ENCODE measurements at places on chromosomes 7 and 10.
A peak's percentile ranks its signal among the peaks of the same experiment; 100 is the strongest.

GRCh38 chr7:158495786-158496185, 91.8 kb downstream of the PTPRN2 start:
- DNase-seq, result peak; percentile 32

DNA sequence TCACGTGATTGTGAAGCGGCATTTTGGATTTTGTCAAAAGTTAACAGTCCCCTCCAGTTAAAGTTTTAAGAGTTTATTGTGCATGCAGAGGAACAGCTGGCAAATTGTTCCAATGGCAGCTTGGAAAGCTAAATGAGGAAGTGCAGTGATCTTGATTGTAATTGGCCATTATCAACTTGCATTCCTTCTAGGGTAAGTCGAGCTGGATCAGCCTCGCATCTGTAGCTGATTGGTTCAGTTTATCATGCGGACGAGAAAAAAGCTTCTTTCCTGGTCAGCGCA, 566 bp downstream of the ZNF789 start:
- peak; percentile 64 for DNase-seq

GRCh38 chr7:83866582-83866981, 217.6 kb upstream of the SEMA3E start:
- no peak for DNase-seq

GRCh38 chr7:94440451-94441039, 45.9 kb downstream of the COL1A2 start:
- DNase-seq, result peak; percentile 15

DNA sequence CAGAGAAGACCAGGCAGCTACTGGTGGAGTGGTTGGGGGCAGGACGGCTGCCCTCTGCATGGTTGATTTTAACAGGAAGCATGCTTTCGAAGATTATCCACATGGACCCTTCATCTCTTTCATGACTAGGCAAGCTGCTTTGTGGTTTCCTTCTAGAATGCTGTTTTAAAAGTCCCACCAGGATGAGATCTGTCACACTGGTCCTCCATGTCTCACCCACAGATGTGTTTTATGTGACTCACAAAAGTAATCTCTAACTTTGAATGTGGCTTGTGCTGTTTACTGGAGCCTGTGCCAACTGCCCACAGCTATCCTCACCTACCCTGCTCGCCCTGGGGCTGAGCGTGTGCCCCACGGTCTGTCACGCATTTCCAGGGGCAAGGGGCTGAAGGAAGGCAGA, 188.8 kb downstream of the GFRA1 start:
- DNase-seq, result no peak

- no peak for DNase-seq
These were observed 130.6 kb upstream of the SLC26A5 start for GRCh38 chr7:103576641-103577040.

DNA sequence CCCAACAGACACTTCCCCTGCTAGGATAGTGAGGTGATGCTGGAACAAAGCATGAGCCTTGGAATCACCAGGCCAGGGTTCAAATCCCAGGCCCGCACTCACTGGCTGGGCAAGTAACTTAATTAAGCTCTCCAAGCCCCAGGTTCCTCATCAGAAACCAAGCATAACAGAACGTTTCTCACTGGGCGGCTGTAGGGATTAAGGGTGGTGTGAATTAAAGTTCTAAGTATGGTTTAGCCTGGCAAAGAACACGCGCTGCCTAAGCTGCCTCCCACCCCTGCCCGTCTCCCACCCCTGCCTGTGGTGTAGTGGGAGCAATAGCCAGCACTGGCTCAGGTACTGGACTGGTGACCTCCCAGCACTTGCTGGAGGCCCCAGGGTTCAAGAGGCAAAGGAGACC, 5.6 kb downstream of the SLC4A2 start:
- DNase-seq, result no peak

DNA sequence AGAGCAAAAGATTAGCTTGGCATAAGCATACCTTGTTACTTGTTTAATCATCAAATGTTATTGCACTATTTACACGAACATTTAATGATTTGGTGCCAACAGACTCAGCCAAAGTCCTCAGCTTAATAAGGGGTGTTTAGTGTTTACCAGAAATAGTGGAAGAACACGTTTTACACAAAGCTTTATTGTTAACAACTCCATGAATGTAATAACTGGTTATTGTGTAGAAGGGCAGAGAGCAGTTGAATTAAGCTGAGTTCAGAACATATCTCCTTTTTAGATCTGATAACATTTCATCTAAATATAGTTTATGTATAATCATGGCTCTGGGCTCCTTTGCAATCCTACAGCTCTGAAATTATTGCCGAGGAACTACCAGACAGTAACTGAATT, 99.1 kb downstream of the CABCOCO1 start:
- DNase-seq, result no peak

- DNase-seq, result peak; percentile 64
These were observed 5.0 kb upstream of the ANKRD61 start for GRCh38 chr7:6026011-6026819.

GRCh38 chr7:75010036-75010435, 45.5 kb downstream of the CASTOR2 start:
- no peak for DNase-seq

DNA sequence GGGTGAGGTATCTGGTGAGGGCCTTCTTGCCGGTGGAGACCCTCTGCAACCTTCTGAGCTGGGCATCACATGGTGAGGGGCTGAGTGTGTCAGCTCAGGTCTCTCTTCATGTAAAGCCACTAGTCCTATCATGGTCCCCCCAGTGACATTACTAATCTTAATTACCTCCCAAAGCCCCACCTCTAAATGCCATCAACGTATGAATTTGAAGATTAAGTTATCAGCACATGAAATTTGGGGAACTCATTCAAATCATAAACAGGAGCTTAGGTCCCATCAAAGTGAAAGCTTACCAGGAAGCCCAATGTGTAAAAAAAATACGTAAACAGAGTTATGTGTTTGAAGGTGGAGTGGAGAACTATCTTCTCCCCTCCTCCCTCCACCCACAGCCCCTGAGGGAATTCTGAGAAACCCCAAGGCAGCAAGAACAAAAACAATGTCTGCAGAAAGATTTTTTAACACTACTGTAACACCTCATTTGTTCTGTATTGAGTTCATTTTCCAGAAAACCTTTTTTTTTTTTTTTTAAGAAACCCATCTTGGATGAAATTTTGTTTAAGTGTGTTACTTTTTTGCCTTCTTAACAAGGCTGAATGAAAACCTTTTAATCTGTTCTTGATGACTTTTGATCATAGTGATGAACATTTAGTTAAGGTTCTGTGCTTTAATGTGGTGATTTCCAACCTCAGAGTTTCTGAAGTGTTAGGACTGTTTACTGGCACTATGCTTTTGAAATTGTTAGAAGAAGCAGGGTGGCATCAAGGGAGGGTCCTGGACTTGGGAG, 19.1 kb upstream of the PCGF5 start:
- no peak for DNase-seq
